Skeletal muscle cell (primary cell): ENCODE measurements at places on chromosomes 7 and 10.

DNA sequence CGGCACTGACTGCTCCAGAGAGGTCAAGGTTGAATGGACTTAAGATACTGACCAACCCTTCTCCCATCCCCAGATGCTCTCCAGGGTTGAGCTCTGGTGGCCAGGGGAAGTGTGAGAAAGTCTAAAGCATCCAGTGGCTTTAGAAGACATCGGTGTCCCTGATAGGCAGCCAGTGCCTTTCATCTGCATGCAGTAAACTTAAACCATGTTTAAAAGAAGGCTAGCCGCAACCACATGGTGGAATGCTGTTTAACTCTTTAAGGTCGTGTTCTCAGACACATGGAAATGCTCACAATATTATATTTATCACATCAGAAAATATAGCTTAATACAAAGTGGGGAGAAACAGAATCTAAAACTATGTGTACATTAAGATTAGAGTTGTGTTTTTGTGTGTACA lies 137.0 kb downstream of the CNNM2 start:
- no peak for DNase-seq

GRCh38 chr7:128030654-128031611 lies at the start of gene LRRC4:
Gene LRRC4, minus strand, starts transcription at chr7:128031437. Its CDS starts 797 bp downstream, at chr7:128030640.
- DNase-seq: no peak

DNA sequence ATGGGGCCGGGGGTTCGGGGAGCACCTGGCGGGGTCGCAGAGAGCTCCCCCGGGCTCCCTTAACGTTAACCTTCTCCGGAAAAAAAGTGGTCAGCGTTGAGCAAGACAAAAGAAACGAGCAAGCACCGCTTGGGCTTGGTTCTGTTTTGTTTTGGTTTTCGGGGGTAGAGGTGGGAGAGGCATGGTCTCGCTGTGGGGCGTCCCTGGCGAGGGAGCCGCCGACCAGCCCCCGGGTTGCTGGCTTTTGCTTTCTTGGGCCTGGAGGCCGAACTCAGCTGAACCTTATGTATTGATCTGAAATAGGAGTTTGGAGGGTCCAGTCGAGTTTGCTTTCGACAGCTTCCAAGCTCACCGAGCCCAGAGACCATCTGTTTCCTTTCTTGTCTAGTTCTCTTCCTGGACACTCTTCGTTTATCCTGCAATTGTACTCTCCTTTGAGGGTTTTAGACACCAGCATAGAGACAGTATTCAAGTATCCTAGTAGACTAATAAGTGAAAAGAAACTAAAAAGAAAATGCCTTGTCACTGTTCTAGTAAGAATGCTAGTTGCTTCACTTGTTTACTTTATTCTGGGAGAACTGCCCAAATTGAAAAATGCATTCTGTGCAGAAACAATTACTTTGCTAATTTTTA lies 980 bp downstream of the FHIP2A start:
- no peak for DNase-seq

GRCh38 chr10:42988517-42989395 lies 88.1 kb upstream of the RET start:
- DNase-seq: no peak

DNA sequence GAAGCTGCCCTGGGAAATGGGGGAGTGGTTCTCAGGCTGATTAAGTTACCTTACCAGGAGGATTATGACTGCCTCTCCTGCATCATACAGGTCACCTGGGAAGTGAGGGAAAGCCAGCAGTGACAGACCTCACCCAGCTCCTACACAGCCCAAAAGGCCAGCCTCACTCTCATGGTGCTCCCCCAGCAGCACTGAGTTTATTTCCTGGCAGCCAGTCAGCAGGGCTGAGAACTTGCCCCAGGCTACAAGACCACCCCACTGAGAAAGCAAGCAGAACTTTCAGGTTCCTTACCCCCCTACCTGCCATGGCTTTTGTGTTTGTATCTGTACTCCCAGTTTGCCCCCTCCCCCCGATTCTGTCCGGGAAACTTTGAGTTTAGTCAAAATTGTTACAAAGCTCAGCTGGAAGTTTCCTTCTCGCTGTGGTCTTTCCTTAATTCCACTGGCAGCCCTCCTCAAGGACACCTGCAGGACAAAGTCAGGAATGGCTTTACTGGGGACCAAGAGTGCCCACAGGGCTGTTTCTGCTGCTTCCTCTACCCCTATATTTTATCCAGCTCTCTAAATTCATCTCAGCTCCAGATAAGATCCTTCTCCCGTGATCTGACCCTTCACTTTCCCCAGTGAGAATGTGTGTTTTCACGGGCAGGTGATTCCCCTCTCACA lies 649.8 kb upstream of the MBL2 start:
- no peak for DNase-seq

GRCh38 chr10:50610368-50610767 lies 13.4 kb downstream of the SGMS1 start:
- no peak for DNase-seq

- DNase-seq: no peak
Measured at GRCh38 chr10:27223964-27224363, 16.6 kb downstream of the ACBD5 start.

DNA sequence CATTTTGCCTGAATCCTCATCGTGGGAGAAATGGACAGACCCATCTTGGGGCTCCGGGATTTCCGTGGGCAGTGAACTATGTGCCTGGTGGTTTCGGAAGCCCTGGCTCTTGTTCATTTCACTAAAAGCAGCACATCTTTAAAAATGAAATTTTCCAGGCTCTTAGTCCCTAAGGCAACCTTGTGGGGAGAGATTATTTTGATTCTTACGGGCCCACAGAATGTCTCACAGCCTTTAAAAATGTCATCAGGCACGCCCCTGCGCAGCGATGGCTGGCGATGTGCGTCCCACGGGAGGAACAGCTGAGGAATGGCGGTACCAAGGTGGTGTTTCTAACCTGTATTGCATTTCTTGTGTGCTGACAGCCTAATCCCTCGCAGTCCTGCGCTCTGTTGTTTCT lies 189.7 kb downstream of the CCDC3 start:
- no peak for DNase-seq

DNA sequence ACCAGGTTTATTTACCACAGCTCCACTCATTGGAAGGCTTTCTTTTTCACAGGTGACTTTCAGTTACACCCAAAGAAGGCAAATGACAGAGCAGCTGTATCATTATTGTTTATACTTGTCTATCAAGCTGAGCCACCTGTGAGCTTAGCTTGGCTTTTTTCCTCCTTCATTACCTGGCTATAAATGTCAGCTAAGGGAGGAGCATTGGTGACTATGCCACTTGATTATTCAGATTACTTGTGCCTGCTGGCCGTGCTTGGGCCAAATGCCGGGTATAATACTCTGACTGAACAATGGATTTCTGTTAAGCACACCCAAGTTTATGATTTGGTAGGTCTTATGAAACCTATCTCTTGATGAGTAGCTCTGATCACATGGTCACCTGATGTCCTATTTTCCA lies 9.9 kb upstream of the GNAT3 start:
- no peak for DNase-seq

GRCh38 chr10:452512-453426 lies 236.7 kb downstream of the DIP2C start:
- no peak for DNase-seq

- no peak for DNase-seq
Measured at GRCh38 chr10:119575506-119575905, 21.3 kb downstream of the TIAL1 start.
